Right atrium auricular region (tissue), 2 donors: ENCODE measurements at places on chromosomes 11 and 22.

DNA sequence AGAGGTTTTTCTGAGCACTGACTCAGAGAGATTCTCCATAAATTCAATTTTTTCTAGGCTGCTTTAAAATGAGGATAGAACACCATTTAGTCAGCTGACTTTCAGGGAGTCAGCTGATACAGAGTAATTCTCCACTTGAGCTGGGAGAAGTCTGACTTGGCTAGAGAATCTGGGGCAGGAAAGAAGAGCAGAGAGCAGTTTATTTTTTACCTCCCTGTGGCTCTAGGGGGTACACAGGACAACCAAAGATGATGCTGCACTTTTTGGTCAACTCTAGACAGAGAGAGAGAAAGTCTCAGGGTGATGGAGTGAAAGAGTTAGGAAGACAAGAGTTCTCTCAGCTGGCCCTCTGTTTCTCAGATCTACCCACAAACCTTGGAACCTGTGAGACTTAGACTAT lies 67.3 kb upstream of the EED start:
- no peaks in the 10 kb centered on the region for H3K27me3 ChIP-seq
- H3K27ac ChIP-seq = peak overlapping the region; percentile 7
- DNase-seq = no peak
- no peak overlapping the region for H3K4me3 ChIP-seq

- no peak overlapping the region for H3K4me3 ChIP-seq
- H3K27me3 ChIP-seq = no peaks in the 10 kb centered on the region
- peak overlapping the region; percentile 99 for H3K27ac ChIP-seq
- no peaks in the 10 kb centered on the region for H3K36me3 ChIP-seq
- H3K4me1 ChIP-seq = peaks cover 21% of the 10 kb centered on the region
Measured at GRCh38 chr11:9462806-9463537, 2.2 kb downstream of the ZNF143 start.

DNA sequence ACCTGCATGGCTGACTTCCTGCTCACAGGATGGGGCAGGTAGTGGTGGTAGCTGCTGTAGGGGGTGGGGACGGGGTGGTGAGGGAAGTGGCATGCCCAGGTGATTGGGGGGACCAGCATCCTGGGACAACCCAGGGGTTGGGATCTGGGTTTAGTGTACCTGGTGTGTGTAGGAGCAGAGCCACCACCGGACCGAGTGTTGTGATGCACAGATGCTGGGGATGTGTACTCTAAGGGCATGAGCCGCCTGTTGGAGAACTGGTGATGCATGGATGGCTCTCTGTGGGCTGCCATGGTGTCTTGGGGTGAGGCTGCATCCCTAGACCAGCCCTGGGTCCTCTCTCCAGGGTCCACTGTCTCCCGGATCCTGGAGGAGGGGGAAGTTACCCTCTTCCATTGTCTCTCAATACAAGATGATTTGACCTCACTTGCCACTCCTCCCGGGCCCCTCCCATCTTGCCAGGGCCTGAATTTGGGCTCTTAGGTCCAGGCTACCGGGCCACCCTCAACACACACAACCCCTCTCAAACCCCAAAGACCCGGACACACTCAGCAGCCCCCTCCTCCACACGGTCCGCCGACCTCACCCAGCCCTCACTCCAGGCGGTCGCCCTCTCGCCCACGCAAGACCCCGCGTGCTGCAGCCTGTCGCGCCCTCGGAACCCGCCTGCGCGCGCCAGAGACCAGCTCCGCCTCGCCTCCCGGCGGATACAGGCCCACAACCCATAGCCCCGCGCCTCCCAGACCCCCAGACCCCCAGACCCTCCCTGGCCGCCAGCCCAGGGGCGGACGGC lies 619 bp downstream of the LRRC75B start:
- DNase-seq = no peak
- no peaks in the 10 kb centered on the region for H3K4me1 ChIP-seq
- H3K27me3 ChIP-seq = no peaks in the 10 kb centered on the region

DNA sequence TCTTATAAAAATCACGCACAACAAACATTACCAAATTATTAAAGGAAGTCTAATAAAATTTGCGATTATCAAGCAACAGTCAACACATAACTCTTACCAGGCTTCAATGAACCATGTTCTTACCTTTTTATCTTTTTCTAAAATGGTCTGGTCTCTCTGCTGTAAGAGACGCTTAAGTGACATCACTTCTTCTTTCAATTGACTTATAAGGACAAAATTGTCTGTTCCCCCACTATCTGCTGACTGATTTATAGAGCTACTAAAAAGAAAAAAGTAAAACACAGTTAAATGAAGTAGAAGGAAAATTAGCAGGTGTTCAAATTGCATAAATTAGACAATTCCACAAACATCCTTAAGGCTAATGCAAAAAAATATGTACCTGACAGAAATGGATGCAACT lies 10.9 kb downstream of the FAM76B start:
- H3K4me1 ChIP-seq = no peaks in the 10 kb centered on the region
- H3K4me3 ChIP-seq = no peak overlapping the region
- no peak overlapping the region for H3K27ac ChIP-seq
- no peaks in the 10 kb centered on the region for H3K27me3 ChIP-seq
- H3K36me3 ChIP-seq = peaks cover 82% of the 10 kb centered on the region

DNA sequence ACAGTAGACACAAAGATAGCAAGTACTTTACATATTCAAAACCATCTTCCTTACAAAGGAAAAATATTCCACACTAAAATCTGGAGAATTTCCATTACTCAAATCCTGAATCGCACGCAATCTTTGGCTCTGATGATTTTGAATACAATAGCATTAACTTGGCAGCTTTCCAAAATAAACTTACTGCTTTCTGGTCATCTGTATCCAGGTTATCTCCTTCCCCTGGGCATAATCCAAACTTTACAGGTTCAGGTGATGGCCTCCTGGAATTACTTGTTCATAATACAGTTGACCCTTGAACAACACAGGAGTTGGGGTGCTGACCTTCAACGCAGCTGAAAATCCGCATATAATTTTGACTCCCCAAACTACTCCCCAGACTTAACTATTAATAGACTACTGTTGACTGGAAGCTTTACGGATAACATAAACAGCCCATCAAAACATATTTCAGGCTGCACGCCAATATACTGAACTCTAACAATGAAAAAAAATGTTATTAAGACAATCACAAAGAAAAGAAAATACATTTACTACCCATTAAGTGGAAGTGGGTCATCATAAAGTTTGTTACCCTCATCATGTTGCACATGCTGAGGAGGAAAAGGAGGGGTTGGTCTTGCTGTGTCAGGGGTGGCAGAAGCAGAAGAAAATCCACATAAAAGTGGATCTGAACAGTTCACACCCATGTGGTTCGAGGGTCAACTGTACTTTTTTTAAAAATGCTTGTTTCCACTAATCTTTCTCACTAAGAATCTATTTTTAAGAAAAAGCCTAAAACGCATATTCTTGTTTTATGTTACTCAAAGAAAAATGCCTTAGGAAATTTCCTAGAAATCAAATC lies 6.5 kb downstream of the MTMR2 start:
- peaks cover 35% of the 10 kb centered on the region for H3K4me1 ChIP-seq
- no peak for DNase-seq
- no peaks in the 10 kb centered on the region for H3K27me3 ChIP-seq
- H3K4me3 ChIP-seq = no peak overlapping the region

DNA sequence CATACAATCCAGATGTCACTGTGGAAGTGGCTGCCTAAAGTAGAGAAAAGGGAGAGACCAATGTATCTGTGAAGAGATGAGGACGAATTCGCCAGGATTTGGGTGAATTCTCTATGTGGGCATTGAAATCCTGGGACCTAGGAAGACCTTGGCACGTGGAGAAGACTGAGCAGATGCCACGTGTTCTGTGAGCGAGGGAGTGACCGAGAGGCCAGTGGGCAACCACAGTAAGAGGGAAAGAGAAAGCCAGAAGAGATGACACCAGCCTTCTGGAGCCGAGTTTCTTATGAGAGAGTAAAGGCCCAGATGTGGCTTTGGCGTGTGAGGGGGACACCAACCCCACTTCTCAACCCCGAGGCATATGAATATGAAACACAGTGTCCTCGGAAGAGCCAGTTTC lies 228.1 kb downstream of the BUD13 start:
- no peak overlapping the region for H3K4me3 ChIP-seq
- no peaks in the 10 kb centered on the region for H3K36me3 ChIP-seq
- H3K4me1 ChIP-seq = no peaks in the 10 kb centered on the region
- no peaks in the 10 kb centered on the region for H3K27me3 ChIP-seq
